Cortex of kidney (tissue), 1 donor: ENCODE measurements at places on chromosomes 2 and 18.

GRCh38 chr2:195494451-195494850 is 162.6 kb upstream of the SLC39A10 start:
- no peak for DNase-seq

GRCh38 chr2:28557389-28558131 is 61.7 kb downstream of the PLB1 start:
- DNase-seq: no peak

GRCh38 chr18:78635093-78635800 is 344.4 kb upstream of the SALL3 start:
- no peak for DNase-seq

DNA sequence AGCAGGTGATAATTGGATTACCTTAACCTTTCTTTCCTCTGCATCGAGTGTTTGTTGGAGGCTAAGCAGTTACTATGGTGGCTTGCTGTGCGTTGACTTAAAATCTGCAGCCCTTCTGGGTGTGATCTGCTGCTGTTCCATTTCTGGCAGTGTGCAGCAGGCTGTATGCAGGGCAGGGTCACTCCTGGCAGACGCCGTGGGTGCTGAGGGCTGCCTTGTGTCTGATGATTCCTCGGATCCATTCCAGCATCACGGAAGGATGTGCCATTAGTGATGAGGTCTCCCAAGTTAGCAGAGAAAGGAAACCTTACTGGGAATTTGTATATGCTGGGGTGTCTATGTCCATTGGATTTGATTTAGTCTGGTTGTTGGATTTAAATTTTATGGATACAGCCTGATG is 310.8 kb downstream of the AGAP1 start:
- no peak for DNase-seq

DNA sequence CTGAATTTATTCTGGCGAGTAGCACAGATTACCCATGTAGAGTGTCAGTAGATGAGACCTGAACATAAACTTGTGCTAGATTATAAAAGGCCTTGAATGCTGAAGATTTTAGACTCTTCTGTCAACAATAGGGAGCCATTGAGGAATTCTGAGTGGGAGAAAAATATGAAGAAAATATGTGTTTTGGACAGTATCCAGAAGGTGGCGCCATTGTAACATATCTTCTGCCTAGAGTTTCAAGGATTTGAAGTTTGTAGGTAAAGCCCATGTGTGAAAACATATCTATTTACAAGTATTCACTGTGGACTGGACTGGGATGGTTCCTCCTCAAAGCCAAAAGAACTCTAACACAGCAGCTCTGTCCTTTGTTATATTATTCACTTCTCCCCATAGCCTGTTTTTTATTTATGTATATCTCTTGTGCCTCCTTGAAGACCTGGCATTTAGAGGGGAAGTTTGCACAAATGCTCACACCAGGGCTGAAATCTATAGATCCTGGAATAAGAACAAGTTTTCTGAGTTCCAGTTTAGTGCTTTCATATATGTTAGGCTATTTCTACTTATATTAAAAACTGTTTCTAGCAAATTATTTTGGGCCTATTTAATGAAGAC is 124.9 kb downstream of the RDH14 start:
- no peak for DNase-seq

- DNase-seq: no peak
Measured at GRCh38 chr2:235576337-235576910, 82.6 kb downstream of the AGAP1 start.

DNA sequence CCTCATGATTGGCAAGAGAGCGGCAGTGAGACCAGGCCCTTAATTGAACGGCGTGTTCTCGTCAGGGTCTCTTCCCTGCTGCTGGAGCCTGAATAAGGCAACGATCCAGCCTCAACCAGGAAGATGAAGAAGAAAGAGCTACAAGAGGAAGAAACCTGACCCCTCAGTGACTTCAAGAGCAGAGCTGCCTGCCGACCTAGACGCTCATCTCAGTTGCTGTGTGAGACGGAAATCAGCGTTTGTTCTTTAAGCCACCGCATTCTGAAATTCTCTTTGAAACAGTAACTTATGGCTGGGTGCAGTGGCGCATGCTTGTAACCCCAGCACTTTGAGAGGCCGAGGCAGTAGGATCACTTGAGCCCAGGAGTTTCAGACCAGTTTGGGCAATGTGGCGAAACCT is 29.6 kb upstream of the KCNG3 start:
- no peak for DNase-seq

DNA sequence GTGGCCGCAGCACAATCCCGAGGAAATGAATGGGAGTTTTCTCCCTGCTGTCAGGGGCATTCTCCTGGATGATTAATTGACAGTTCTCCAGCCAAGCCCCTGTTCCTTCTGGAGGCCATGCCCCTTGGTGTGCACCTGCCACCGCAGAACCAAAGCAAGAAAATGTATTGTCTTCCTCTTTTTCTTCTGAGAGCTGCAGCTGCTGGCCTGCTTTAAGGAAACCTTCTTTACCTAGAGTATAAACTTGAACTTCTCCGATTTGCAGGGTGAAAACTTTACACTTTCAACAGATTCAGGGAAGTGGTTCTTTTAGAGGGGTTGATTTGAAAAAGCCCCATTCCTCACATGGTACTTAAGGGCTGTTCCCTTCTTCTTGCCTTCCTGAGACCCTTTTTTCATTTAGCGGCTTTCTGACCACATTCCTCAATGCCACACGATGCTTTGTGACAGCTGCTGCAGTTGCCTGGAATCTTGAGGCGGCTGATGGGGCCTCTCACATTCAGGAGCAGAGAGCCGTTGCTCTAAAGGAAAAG is 402.8 kb downstream of the TXNL1 start:
- no peak for DNase-seq

GRCh38 chr2:181973171-181973783 is 12.4 kb upstream of the PPP1R1C start:
- no peak for DNase-seq

GRCh38 chr18:53508529-53508928 is 715.9 kb downstream of the MBD2 start:
- no peak for DNase-seq

GRCh38 chr2:15984368-15985255 is 44.3 kb downstream of the MYCN start:
- DNase-seq: no peak

DNA sequence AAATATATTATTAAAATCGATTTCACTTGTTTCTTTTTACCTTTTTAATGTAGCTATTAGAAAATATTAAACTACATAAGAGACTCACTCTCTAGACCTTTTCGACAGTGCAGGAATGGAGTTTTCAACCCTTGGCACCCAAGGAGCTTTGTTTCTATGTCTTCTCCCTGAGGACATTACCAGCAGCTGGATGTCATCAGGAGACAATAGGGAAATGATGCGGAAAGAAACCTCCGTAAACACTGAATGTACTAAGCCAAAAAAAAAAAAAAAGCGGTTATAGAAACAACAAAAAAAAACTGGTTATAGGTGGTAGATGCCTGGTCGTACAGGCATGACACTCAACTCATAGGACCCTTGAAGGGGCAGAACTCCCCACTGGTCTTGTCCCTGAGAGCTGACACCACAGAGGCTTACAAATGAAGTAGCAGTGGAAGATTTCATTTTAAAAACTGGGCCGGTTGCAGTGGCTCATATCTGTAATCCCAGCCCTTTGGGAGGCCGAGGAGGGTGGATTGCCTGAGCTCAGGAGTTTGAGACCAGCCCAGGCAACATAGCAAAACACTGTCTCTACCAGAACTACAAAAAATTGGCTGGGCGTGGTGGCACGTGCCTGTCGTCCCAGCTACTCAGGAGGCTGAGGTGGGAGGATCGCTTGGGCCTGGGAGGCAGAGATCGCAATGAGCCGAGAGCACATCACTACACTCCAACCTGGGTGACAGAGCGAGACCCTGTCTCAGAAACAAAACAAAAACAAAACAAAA is 23.8 kb downstream of the THAP4 start:
- no peak for DNase-seq

GRCh38 chr2:9554921-9555296 is 721 bp downstream of the ADAM17 start:
- no peak for DNase-seq

- no peak for DNase-seq
Measured at GRCh38 chr18:56999823-57000222, 147.1 kb upstream of the BOD1L2 start.

GRCh38 chr2:147642765-147643164 is 202.1 kb upstream of the ACVR2A start:
- DNase-seq: no peak

GRCh38 chr2:96949701-96950350 is 36.6 kb downstream of the FAM178B start:
- no peak for DNase-seq

- DNase-seq: no peak
Measured at GRCh38 chr2:205091411-205091810, 546.1 kb downstream of the PARD3B start.

DNA sequence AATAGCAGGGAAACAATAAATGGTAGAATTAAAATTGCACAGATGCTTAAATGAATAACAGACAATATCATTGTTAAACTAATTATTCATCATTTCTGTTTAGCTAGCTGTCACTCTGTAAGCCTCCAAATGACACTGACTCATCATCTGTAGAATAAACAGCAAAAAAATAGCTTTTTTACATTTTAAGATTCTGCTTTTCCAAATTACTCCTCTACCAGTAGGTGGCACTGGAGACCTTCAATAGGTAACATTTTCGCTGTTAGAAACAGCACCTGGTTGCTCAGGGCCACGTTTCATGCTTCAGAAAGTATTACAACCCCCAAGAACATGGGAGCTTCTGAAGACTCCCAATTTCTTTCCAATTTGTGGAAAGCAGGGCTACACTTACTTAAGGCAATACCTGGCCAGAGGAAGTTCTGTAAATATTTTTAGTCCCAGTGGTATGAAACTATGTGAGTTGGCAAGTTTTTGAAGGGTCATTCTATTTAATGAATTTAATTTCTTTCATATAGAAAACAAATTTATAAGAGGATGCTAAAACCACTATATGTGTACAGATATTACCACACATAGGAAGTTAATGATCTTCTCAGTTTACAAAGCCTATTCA is 45.4 kb downstream of the TTN start:
- DNase-seq: no peak

GRCh38 chr2:239476029-239476756 is 75.4 kb upstream of the HDAC4 start:
- DNase-seq: no peak

- no peak for DNase-seq
Measured at GRCh38 chr2:203185864-203186263, 53.0 kb upstream of the CYP20A1 start.

DNA sequence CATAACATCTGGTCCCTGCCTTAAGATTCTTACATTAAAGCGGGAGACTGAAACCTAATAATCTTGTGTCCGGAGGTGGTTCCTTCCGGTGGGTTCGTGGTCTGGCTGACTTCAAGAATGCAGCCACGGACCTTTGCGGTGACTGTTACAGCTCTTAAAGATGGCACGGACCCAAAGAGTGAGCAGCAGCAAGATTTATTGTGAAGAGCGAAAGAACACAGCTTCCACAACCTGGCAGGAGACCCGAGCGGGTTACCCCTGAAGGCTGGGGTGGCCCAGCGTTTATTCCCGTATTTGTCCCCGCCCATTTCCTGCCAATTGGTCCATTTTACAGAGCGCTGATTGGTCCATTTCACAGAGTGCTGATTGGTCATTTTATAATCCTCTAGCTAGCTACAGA is 122.3 kb upstream of the SIX2 start:
- DNase-seq: no peak

- no peak for DNase-seq
Measured at GRCh38 chr2:241924069-241924908, 54.8 kb downstream of the RTP5 start.

GRCh38 chr2:42493468-42494354 is at the start of gene KCNG3:
Gene KCNG3 (minus strand): TSS chr2:42493982. CDS start chr2:42493501, 481 bp downstream.
- no peak for DNase-seq

GRCh38 chr2:238005528-238005927 is 38.7 kb downstream of the UBE2F start:
- no peak for DNase-seq
